Activated CD4-positive, alpha-beta T cell treated with anti-CD3 and anti-CD28 coated beads, Interleukin-2, amount 50 U/mL, for 48 hours (primary cell): ENCODE measurements at places on chromosomes 13 and 19.

GRCh38 chr19:34430738-34431625 lies 2.8 kb downstream of the UBA2 start:
- DNase-seq: peak; percentile 30

DNA sequence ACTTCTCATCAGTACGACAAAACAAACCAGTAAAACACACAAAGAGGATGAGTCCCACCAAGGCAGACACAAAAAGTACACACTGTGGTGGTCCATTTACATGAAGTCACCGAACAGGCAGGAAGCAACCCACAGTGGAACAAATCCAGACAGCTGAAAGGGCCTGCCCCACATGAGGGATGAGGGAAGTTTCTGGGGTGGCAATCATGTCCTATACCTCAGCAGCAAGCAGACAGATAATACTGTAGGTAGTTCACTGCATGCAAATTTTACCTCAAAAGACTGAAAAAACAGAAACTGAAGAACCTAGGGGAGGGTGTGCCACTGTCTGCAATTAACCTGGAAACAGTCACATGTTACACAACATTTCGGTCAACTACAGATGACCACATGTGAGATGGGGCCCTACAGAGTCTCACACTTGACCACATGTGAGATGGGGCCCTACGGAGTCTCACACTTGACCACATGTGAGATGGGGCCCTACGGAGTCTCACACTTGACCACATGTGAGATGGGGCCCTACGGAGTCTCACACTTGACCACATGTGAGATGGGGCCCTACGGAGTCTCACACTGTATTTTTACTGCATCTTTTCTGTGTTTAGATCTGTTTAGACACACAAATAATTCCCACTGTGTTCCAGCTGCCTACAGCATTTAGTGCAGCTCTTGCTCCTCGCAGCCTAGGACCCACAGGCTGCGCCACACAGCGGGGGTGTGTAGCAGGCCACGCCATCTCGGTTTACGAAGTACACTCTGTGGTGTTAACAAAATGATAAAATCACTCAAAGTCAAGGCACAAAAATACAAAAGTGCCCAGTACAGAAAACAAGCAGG lies 22.2 kb downstream of the PCID2 start:
- DNase-seq: no peak

DNA sequence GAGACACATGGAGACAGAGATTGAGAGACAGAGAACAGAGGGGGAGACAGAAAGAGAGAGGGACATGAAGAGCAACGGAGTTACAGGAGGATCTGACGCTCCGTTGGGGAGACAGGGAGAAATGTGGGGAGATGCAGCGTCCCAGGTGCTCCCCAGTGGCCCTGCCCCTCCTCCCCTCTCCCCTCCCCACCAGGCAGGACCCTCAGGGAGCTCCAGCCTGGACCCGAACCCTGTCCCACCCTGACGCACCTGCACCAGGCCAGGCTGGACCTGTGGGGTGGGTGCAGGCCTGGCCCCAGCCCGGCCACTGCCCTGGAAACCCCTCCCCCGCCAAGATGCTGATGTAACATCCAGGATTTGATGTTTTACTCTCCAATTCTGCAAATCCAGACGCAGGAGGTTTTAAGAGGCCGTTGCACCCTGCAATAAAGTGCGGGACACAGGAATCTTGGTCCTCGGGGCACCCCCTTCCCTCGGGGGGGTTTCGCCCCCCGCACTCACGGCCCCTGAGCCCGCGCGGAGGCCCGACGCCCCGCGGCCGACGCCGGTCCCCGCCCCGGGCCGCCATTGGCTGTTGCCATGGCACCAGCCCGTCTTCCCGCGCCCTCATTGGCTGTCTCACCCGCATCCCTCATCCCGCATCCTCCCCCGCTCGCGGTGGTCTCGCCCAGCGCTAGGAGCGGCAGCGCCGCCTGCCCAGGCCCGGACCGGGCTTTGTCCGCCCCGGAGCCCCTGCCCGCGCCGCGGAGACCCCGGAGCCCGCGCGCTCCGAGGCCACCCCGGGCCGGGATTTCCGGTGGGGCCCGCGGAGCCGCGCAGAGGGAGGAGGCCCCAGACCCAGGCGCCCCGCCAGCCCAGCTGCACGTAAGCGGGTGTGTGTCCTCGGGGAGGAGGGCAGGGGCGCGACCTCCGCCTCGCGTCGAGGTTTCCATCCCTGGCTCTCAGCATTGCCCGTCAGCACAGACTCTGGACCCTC lies at the start of gene APC2:
Gene APC2, plus strand, starts transcription at position 655 of the 976 bp plus-strand sequence. CDS start 2,881 bp downstream, outside the sequence.
- peak; percentile 37 for DNase-seq

DNA sequence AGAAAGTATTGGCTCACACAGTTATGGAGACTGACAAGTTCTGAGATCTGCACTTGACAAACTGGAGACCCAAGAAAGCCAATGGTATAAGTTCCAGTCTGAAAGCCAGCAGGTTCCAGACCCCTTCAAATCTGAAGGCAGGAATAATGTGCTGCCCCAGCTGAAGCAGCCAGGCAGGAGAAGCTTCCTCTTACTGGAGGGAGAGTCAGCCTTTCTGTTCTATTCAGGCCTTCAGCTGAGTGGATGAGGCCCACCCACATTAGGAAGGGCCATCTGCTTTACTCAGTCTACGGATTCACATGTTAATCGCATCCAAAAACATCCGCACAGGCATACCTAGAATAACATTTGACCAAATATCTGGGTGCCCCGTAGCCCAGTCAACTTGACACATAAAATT lies 8.2 kb upstream of the VWA8 start:
- DNase-seq: no peak

GRCh38 chr13:107790397-107790796 lies 424.9 kb downstream of the LIG4 start:
- DNase-seq: no peak

GRCh38 chr19:8370176-8371010 lies 6.4 kb downstream of the ANGPTL4 start:
- DNase-seq: no peak

GRCh38 chr19:23855676-23856075 lies 59.0 kb upstream of the ZNF726 start:
- DNase-seq: no peak

DNA sequence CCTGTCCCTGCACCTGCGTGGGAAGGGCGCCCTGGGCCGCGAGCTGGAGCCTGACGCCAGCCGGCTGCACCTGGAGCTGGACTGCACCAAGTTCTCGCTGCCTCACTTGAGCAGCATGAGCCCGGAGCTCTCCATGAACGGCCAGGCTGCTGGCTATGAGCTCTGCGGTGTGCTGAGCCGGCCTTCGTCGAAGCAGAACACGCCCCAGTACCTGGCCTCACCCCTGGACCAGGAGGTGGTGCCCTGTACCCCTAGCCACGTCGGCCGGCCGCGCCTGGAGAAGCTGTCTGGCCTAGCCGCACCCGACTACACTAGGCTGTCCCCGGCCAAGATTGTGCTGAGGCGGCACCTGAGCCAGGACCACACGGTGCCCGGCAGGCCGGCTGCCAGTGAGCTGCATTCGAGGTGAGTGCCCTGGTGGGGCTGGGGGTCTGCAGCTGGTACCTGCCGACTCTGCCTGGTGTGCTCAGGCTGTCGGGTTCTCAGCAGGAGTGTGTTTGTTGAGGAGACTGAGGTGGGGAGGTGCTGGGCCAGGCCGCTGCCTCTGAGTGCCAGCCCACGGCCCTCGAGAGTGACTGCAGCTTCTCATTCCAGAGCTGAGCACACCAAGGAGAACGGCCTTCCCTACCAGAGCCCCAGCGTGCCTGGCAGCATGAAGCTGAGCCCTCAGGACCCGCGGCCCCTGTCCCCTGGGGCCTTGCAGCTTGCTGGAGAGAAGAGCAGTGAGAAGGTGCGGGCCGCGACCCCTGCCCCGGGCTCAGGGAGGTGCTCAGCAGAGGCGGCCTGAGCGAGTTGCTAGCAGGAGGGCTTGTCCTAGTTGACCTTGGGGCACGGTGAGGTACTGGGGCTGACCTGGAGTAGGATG lies 19.5 kb downstream of the PLEKHJ1 start:
- no peak for DNase-seq

- no peak for DNase-seq
Measured at GRCh38 chr13:110424569-110425443, 117.7 kb downstream of the COL4A2 start.

DNA sequence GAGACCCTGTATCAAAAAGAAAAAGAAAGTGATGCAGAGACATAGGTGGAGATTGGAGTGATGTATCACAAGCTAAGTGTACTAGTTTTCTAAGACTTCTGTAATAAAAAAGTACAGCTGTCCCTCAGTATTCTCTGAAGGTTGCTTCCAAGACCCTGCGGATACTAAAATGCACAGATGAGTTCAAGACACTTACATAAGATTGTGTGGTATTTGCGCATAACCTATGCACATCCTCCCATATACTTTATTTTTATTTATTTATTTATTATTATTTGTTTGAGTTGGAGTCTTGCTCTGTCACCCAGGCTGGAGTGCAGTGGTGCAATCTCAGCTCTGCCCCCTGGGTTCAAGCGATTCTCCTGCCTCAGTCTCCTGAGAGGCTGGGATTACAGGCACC lies 13.6 kb upstream of the HAS1 start:
- no peak for DNase-seq

- no peak for DNase-seq
Measured at GRCh38 chr19:14544047-14544446, 14.7 kb downstream of the TECR start.

GRCh38 chr19:39544911-39545310 lies 5.0 kb upstream of the EID2 start:
- no peak for DNase-seq

GRCh38 chr13:22194106-22194805 lies 523.4 kb downstream of the FGF9 start:
- no peak for DNase-seq

DNA sequence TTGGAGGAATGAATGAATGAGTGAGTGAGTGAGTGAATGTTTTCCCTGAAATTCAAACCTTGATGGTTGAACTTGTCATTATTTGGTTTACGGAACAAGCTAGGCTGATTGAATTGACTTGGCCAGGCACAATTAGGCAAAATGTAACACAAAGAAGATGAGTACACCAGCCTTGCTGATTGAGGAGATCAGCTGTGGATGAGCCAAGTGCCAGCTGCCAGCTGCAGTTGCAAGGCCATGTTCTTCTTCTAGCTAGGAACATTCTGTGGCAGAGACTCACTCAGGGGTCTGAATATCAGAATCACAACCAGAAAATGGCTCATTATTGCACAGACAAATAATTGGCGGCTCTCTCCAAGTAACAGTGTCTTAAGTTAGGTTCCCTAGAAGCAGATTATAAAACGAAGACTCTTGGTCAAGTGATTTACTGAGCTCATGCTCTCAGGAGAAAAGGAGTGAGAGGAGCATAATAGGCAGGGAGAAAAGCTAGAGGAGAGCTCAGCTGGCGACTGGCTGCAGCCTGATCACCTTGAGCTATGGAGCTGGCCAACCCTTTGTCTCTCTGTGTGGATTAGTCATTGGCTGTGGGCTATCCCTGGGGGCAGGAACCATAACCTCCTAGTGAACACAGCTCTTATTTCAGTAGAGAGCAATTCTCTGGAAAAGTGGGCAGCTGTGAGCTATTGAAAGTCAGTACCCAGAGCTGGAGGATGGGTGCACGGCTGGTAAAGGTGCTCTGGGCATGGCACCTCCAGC lies 225.3 kb upstream of the SERP2 start:
- no peak for DNase-seq

GRCh38 chr19:41871573-41872383 lies 5.3 kb upstream of the CD79A start:
- DNase-seq: peak; percentile 82

DNA sequence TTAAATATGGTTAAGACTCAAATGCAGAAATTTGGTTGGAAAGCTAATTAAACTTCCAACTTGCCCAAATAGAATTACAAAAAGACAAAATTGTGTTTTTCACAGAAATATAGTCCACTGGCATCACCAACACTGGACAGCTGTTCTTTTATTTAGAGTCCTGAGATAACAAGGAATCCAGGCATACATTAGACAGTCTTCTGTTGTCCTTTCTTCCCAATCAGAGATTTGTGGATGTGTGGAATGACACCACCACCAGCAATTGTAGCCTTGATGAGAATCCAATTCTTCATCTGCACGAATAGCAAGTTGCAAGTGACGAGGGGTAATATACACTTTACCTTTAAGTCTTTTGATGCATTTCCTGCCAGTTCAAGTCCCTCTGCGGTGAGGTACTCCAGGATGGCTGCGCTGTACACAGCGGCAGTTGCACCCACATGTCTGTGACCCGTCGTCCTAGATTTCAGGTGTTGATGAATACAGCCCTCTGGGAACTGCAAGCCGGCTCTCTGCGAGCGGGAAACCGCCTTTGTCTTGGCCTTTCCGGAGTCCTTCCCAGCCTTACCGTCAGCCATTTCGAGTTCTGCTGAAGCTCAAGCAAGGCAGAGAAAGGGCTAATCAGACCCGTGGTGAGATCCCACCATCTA lies 14.7 kb downstream of the UBAC2 start:
- DNase-seq: peak; percentile 57

- DNase-seq: no peak
Measured at GRCh38 chr13:78786459-78786858, 127.5 kb upstream of the OBI1 start.

- no peak for DNase-seq
Measured at GRCh38 chr13:82092312-82092711, 1751.4 kb upstream of the SPRY2 start.

GRCh38 chr13:110063490-110064421 lies 243.2 kb downstream of the COL4A1 start:
- DNase-seq: no peak

- no peak for DNase-seq
Measured at GRCh38 chr19:33171916-33172359, 22.2 kb upstream of the LRP3 start.
